AML-193 (cell line): ENCODE measurements at places on chromosomes 2 and 18.

DNA sequence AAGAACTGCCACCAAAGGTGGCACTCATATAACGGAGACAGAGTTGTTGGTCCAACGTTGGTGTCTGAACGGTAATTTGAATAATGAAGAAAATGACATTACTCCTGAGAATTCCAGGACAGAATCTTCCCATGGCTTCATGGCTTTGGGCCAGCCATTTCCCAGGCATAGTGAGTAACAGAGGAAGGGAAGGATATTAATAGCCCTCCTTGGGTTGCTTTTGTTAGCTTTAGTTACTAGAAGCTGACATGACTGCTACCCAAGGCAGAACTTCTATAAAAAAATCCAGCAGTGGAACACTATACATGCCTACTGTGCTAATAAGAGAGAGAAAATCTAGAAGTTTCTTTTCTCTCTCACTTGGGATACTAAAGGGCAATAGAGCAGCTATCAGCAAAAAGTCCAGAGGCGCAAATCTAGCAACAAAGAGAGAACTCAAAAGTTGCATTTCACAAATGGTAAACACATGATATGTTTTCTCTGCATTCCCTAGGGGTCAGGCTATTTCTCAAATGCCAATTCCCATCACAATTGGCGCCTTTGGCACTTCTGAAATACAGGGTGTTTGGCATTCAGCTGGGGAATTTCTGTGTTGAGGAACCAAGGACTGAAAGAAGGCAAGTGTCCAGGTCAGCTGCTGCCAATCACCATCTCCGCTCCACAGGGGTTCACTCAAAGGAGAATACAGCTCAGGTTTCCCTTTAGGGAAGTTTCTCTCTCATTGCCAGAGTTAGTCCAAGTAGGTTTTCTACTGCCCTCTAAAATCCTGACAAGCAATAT is 160.8 kb upstream of the KYNU start:
- no peak for DNase-seq

GRCh38 chr2:98465456-98466226 is 21.0 kb downstream of the INPP4A start:
- DNase-seq, result peak; percentile 36

GRCh38 chr18:62812242-62812641 is 96.9 kb downstream of the PHLPP1 start:
- DNase-seq, result no peak

- DNase-seq, result no peak
Measured at GRCh38 chr2:60412620-60413019, 140.8 kb downstream of the BCL11A start.

DNA sequence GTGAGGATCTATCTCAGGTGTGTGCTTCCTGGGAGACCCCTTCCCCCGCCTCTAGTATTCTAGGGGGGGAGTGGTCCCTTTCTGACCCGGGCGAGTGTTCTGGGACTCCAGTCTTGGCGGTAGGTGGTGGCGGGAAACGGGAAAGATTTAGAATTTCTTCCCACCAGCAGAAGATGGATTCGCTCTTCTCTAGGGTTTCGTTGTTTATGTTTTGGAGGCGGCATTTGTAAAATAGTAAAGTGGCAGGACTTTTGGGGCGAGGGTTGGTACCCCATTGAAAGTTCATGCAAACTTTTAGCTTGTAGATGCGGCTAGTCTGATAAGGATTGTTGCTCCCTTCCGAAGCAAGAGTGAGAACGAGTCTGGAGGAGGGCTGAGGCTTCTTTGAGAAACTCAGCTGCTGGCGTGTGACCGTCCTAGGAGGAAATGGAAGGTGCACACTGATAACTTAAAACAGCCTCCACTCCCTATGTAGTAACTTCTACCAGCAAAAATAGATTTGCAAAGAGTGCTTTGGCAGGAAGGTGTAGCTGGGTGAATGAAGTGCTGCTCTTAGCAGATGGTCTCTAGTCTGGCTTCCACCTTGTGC is 412 bp downstream of the GPD2 start:
- DNase-seq, result no peak

DNA sequence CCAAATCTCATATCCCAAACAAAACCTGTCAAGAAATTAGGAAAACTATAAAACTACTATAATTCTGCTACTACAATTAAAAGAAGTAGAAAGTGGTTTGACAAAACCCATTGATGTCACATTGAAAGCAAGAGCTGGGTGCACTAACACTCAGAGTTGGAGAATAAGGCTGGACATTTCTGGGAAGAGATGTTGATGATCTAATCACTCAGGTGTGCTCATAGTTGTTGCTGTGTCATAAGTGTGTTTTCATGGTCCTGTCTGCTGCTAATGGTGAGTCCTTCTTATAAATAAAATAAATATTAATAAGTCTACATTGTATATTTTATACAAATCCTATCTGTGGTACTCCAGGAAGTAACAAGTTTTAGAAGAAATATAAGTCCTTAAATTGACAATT is 168.2 kb upstream of the LRP1B start:
- no peak for DNase-seq

- no peak for DNase-seq
Measured at GRCh38 chr18:57744211-57744694, 58.9 kb downstream of the ATP8B1 start.

DNA sequence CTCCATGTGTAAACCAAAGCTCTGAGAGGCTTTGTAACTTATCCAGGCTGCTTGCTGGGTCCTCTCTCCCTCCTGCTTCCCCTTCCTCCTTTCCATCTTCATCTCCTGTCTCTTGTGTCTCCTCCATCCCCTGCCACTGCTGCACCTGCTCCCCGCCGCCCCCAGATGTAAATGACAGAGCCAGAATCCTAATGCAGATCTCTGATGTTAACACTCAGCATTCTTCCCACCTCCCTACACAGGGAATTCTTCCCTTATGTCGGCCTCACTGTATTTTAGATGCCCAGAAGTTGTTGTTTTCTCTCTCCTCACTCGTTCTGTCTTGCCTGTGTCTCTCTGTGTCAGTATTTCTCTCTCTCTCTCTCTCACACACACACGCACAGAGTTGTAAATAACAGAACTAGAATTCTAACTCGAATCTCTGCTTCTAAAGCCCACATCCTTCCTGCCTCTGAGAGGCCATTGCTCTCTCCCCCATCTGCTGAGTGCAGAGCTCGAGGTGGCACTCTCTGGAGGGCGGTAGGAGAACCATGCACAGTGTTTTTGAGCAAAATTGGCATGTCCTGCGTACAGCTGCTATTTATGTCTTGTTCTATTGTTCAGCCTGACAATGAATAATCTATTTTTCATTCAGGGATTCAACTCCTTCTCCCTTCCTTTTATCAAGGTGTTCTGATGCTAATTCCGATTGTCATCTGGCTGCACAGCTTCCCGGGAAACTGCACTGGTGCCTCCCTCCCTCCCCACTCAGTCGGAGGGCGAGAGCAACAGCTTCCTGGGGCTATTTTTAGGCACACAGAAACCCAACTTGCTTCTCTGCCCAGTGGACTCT is 219.9 kb downstream of the SH3RF3 start:
- no peak for DNase-seq

DNA sequence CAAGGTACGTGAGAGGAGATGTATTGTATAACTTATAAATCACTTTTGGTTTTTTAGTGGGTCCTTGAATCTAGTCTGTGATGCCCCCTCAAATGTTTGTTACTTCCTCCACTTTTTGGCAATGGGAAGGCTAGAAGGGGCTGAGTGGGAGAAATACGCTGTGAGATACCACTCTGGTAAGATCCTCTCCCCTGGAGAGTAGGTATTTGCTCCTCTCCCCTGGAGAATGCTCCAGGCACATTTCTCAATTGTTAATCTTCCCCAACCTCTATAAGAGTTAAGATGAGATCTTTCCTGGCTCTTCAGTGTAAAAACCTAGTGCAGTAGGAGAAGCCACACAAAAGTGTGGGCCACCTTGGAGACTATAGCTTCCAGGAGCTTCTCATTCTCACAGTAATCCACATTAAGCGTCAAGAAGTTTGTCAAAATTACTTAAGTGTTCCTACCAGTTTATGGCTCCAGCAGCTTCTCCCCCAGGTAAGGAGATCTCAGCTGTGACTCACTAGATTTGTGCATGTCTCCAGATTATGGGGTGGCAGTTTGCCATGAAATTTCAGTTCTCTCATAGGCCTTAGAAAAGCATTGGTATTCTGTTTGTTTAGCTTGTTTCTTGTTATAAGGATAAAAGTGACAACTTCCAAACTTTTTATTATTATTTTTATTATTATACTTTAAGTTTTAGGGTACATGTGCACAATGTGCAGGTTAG is 182.6 kb downstream of the FSIP2 start:
- DNase-seq, result no peak

DNA sequence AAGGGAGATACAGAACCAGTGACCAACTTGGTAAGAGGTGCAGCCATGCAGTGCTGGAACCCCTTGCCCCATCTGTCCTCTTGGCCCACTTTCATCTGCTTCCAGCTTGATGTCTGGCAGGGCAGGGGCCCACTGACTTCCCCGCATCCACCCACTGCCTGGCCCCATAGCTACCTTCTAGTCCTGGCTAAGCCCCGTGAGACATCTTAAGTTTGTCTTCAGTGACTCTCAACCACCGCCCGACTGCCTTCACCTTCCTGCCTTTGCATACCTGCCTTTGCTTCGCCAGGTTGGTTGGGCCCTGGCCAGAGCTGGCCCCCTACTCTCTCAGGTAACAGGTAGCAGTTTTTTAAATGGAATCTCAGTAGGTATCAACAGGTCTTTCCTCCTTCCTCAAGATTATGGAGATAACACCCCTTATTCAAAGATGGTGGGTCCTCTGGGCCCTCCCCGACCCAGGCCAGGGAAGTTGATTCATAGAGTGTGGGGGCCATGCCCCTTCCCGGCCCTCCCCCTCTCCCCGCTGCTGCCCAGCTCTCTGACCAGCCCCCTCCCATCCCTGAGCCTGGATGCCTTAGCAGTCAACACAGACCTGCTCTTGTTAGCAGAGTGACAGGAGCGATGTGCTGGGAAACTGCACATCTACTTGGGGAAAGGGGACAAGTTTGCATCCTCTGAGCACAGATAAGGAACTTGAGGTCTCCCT is 2.8 kb downstream of the ARID5A start:
- no peak for DNase-seq

- DNase-seq, result no peak
Measured at GRCh38 chr2:47112665-47113435, 42.3 kb downstream of the STPG4 start.

DNA sequence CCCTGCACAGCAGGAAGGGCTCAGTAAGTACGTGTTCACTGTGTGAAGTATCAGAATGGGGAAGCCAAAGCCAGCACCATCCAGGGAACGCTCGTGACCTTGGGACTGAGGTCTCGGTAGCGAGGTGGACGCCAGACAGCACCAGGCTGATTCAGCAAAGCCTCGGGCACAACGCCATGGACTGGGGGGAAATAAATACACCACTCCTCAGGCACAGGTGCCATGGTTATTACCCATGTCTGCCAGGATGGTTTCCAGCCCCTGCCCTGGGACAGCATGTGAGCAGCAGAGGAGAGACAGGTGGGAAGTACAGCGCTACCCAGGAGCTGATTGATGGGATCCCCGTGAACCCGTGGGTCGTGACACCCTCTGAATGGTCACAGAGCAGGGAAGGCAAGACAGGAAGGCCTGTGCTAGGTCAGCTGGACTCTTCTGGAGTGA is 53.0 kb downstream of the REEP1 start:
- DNase-seq, result no peak

GRCh38 chr2:170530803-170531564 is 184.2 kb upstream of the SP5 start:
- DNase-seq, result no peak

DNA sequence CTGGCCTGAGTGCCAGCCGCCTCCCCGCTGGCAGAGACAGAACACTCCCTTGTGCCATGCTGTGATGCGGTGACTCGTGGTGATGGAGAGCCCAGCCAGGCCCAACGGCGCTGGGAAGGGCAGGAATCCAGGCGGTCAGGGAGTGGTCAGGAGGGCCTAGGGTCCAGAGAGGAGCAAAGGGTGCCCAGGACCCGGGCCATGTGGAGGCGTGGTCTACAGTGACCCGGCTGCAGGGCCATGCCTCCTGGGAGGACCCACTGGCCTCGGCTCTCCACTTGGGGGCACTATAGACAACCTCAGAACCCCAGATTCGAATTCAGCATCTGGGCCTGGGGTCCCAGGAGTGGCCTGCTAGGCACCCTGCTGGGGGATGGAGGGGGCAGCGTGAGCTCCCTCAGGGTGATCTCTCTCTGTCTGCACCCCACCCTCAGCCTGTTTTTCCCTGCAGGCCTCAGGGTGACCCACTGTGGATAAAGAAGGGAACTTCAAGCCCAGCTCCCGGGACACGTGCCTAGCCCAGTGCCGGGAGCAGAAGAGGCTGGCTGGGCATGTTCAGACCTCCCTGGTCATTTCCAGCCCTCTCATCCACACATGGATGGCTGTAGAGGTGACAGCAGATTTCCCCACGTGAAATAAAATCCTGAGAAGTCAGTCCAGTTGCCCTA is 13.0 kb downstream of the AMER3 start:
- DNase-seq, result no peak

DNA sequence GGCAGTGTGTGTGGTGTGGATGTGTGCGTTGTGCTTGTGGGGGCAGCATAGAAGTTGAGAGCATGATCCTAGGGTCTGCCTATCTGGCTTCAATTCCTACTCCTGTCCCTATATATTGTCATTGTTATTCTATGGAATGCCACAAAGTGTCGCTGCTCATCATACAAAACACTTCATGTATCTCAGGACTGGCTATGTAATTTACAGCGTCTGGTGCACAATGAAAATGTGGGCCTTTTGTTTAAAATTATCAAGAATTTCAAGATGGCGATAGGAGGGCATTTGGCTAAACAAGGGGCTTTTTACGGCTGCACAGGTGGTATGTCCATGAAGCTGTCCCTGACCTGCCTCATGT is 3.4 kb downstream of the SERPINB2 start:
- DNase-seq, result peak; percentile 83

GRCh38 chr2:214489702-214490101 is 78.8 kb downstream of the VWC2L start:
- DNase-seq, result no peak

- DNase-seq, result no peak
Measured at GRCh38 chr2:43478412-43479086, 117.3 kb downstream of the THADA start.

- DNase-seq, result no peak
Measured at GRCh38 chr18:36247036-36247435, 50.5 kb upstream of the FHOD3 start.

- no peak for DNase-seq
Measured at GRCh38 chr2:70988151-70988550, 6.5 kb downstream of the TEX261 start.

DNA sequence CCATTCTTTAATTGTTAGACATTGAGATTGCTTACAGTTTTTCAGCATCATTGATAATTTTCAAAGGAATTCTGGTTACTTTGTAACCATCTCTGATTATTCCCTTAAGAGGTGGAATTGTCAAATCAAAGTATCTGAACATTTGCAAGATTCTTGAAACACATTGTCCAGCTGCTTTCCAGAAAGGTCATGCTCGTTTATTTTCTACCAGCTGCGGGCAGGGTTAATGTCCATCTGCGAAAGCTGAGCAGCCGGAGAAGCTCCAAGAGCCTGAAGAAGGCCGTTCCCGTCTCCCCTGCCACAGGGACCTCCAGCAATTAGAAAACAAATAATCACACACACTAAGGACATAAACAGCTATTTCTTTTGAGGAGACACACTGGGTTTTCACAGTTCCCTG is 76.1 kb upstream of the TXNDC2 start:
- DNase-seq, result no peak

DNA sequence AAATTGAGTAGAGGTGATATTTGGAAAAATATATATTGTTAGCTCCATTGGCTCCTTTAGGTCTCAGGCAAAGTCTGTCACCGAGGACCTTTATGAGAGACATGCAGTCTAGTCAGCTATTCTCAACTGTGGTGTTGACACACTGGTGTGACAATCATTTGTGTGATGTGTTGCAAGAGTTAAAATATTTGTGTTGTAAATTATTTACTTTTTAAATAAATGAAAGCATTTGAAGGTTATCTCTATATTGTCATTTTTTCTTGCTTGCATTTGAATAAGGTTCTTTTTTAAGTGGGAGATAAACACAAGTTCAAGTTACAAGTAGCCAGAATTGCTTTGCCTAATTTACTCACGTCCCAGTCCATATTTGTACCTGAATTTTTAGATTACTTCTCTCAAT is 4.3 kb downstream of the REL start:
- DNase-seq, result peak; percentile 16
